Lung microvascular endothelial cell (primary cell): ENCODE measurements at places on chromosomes 3 and 15. TPM values are rescaled to one million over a fixed set of nuclear protein-coding genes. Genes with fewer than 3 reads are reported as not detected.

- DNase-seq, result no peak
Measured at GRCh38 chr3:172179680-172180399, 140.5 kb downstream of the FNDC3B start.

DNA sequence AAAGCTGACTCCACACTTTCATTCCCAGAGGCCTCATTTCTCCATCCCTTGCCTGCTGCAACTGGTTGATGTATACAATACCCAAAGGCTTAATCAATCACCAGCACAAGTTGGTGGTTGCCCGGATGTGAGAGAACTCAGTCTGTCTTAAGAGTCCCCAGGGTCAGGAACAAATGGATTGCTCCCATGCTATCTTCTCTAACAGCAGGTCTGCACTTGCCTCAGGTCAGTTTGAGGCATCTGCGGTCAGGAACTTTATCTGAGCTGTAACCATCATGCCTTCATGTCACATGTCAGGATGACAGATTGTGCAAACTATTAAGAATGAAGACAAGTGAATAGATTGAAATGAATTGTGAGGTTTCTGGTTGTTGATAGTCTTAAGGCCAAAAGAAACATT, 56.1 kb downstream of the BFSP2 start:
- DNase-seq, result no peak

The TMEM89 gene
- total RNA-seq, result not detected in 2 replicates

- no peak for DNase-seq
Measured at GRCh38 chr3:7437231-7437630, 576.3 kb downstream of the GRM7 start.

The MON1A gene
- 5.7 and 7.9 TPM in 2 replicates for total RNA-seq

GRCh38 chr15:77966540-77967234, 110.8 kb downstream of the TBC1D2B start:
- DNase-seq, result peak; percentile 59

The CPLX3 gene
- total RNA-seq, result not detected in 2 replicates

GRCh38 chr15:83208367-83208661, 691 bp upstream of the HDGFL3 start:
- no peak for DNase-seq

The RAB43 gene
- 49.0 and 90.9 TPM in 2 replicates for total RNA-seq

The SAMMSON gene
- total RNA-seq, result not detected in 2 replicates

The CBLB gene
- total RNA-seq, result 6.5 and 6.8 TPM in 2 replicates

The MESP2 gene
- total RNA-seq, result not detected in 2 replicates

GRCh38 chr3:185561374-185561943, 9.1 kb upstream of the LIPH start:
- no peak for DNase-seq

DNA sequence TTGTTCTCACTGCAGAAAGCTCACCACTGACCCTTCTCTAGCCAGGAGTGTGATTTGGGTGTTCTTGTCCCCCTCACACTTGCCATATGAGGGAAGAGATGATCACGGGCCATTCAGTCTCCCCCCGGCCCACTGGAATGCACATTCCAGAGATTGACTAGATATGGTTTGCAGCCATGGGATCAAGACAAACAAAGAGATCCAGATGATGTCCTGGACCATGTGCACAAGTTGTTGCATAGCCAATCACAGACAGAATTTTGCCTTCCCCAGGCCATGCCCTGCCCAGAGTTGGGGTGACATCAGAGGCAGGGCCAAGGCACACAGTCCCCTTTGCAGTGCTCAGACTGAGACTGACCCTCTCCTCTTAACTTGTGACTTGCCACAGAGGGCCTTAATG, 14.8 kb downstream of the MUC13 start:
- DNase-seq, result no peak
